ENCODE measurements at places on chromosomes 5 and 9.

GRCh38 chr5:8136271-8136670, 267.3 kb downstream of the MTRR start:
- no peak for DNase-seq

- DNase-seq: no peak
Observed at GRCh38 chr9:111451570-111451969, 32.6 kb downstream of the ECPAS start.

- DNase-seq: no peak
Observed at GRCh38 chr9:37152365-37152764, 32.0 kb downstream of the ZCCHC7 start.

GRCh38 chr9:134964271-134965055, 46.8 kb upstream of the FCN1 start:
- no peak for DNase-seq

DNA sequence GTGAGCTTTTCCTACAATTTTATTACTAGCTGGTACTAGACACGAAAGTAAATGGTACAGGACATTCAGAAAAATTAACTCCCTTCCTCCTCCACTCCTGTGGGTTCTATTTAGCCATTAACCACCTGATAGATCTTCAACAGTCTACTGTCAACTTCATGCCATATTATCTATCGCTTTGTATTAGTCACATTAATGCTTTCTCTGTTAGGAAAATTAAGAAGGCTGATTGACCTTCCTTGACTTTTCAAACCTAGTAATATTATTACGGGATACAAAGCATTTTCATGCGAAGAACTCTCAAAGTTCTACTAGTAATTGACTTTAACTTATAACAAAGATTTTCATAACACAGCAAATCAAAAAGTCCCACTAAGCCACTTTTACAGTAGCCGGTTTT, 1.2 kb downstream of the TEX10 start:
- no peak for DNase-seq

GRCh38 chr5:176671399-176671798, 24.1 kb downstream of the TSPAN17 start:
- DNase-seq: no peak

DNA sequence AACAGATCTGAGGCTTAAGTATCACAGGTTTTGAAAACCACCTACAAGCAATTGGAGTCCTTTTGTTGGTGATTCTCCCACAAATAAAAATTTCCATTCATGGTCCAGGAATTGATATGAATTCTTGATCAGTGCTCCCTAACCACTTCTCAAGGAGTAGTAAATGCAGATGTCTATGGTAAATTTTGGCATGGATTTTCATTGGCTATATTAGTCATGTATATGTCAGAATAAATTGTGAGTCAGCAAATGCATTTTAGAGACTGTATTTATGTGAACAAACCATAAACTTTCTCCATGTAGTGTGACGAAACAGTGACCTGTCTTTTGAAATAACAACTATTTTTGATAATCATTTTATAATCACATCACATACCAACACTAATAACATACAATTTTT, 611.1 kb downstream of the HTR1A start:
- DNase-seq: no peak

GRCh38 chr9:71119746-71120145, 1.7 kb downstream of the TRPM3 start:
- DNase-seq: no peak

DNA sequence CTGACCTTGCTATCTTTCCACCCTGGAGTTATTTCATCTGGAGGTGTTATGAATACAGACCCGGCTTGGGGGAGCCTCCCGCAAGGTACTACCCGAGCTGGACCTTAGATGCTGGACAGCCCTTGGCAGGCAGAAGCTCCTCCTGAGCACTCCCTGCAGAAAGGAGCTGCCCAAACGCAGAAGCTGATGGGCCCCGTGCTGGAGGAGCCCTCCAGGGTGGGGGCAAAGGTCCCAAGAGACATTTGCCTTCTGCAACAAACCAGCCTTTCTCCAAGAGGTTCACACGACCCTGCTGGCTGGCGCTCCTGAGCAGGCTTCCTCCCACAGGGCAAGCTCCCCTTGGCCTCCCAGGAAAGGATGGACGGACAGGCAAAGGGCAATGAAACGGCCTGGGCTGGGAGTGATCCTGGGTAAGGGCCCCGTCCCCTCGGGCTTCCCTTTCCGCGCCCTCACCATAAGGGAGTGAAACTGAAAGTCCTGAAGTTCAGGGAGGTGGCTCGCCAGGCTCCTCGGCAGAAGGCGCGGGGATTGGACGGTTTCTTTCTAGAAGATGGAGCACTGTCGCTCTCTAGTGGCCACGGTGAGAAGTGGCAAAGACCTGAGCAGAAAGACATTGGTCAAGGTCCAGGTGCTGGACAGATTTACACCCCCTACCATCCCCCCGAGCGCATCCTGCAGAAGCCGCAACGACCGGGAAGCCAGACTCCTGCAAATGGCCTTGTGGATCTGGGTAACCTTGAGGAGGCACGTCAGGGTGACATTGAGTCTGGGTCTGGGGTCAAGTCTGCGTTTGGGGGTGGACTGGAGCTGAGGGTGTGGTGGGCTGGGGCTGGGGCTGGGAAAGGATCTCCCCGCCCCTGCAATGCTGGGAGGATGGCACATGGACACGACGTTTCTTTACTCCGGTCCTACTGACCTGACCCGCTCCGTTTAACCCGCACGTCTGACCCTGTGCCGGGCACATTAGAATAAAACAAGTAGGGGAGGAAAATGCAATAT, 56.4 kb downstream of the NEURL1B start:
- peak; percentile 81 for DNase-seq

- DNase-seq: no peak
Observed at GRCh38 chr5:52743012-52743411, 44.7 kb upstream of the ITGA1 start.

DNA sequence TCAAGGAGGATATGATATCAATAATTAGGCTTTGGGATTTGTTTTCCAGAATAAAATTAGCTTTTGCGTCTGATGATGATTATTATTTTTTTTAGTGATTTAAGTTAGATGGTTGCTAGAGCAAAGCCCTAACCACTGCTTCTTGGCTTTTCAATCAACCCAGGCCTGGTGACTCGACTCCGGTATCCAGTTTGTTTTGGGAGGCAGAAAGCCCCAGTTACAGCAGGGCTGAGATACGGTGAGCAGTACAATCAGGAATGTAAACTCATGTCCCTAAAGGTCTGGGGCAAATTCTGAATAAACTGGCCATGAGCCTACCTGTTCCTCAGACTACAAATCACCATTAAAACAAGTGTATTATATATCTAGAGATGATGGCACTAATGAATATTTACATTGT, 24.4 kb upstream of the CYFIP2 start:
- no peak for DNase-seq

GRCh38 chr9:16070455-16071145, 517.8 kb downstream of the CCDC171 start:
- no peak for DNase-seq

GRCh38 chr9:72903103-72903502, 49.8 kb downstream of the ALDH1A1 start:
- no peak for DNase-seq

DNA sequence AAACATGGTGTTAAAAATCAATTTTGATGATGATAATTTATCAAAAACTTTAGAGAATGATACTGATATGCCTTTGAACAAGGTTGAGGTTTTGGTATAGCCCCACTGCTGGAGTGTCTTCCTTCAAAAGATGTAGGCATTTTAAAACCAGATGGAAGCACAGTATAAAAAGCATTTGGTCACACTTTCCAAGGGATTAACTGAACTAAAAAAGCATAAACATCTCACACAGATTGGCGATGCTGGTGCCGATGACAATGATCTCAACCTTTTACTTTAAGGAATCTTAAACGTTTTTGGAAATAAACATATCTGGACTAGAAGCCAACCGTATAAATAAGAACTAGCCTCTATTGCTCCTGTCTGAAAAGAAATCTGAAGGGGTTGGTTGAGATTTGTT, 488.4 kb downstream of the ENC1 start:
- no peak for DNase-seq

GRCh38 chr5:5150667-5151066, 10.5 kb downstream of the ADAMTS16 start:
- DNase-seq: no peak

DNA sequence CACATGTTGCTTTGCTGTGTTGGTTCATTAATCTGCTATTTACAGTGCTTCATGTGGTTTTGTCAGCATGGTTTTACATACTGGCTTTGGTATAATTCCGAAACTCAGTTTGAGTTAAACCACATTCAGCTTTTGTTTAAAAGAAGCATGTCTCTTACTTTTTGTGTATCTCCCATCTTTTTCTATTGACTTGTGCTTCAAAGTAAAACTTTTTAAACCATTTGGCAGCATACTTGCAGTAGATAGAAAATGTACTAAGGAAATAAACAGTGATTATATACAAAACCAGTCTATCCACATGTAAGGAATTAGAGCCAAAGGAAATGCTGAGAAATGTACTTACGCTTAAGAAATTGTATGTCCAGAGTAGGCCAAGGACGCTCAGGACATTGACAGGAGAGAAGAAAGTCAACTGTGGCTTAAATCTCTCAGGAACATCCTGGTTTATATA, 286.9 kb downstream of the ARHGEF28 start:
- no peak for DNase-seq

DNA sequence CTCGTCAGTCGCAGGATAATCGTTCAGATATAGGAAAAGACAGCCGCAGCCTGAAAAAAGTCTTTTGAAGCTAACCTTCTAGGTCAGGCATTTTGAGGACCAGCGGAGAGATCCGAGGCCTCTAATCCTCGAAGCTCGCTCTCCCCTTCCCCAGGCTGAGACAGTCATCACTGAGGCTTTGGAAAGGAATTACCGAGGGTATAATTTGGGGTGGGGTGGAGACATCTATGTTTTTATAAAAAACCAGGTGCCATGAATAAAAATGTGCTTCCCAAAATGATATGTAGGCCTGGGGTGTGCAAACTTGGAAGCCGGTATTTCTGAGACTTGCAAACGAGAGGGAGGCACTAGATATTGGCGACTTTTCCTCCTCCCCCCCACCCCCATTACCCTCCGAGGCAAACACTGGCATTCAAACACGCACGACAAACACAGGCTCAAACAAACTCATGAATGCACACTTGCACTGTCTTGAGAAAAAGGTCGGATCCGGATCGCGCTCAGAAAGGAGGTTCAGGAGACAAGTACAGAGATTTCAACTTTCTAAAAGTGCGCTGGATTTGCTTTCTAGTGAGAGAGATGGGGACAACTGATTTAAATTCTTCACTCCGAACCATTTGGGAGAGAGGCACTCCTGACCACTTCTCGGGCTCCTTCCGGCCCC, 935 bp upstream of the MSX2 start:
- no peak for DNase-seq

DNA sequence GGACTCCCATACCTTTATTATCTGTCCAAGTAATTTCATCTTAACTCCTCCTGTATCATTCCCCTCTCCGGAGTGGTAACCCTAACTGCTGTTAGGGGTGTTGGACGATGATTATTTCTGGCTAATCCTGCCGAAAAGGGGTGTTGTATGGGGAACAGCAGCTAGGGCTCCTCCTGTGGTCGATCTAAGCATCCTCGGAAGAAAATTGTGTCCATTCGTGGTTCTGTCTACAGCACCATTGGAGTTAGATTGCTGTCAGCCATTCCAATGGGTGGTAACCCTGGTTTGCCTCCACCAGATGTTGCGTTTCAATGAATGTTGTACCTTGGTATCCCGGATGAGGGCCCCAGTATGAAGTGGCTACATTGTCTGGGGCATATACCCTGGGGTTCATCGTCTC, 35.6 kb upstream of the LMNB1 start:
- no peak for DNase-seq

DNA sequence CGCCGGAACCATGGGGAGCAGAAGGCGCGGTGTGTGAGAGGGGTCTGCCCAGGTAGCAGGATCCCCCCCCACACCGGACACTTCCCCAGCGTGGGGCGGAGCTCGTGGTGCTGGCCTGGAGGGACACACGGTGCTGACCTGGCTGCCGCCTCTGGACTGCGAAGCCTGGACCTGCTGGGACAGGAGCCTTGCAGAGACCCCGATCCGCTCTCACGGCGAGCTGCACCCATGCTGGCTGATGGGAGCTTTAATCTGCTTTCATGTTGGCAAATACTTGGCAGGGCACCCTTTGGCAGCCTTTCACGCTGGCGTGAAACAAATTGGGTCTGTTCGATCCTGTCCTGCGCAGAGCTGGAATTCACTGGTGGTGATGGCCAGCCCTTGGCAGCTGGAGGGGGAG, 7.4 kb downstream of the NKD2 start:
- DNase-seq: no peak

DNA sequence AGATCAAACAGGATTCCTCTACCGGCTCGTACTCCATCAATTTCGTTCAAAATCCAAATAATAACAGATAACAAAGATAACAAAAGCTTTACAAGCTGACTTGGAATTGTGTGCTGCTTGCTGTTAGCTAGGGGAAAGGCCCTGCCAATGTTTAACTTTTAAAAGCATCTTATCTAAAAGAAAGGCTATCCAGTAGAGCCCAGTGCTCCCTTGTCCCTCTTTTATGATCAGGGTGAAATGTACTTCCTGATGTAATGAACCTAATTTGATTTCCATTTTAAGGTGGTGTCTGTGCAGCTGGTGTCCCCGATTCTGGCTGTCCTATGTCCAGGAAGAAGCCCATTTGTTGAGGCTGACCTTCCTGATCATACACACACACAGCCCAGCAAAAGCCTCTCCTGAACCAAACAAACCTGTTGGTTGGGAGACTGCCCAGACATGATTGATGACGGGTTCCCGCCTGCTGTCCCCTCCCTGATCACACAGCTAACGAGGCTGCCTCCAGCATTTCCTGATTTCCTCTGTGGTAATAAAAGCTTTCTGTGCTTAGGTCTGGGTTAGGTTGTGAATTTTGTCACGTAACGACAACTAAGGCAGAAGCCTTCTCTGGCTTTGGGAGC, 54.1 kb downstream of the PWWP2A start:
- DNase-seq: no peak

- DNase-seq: no peak
Observed at GRCh38 chr9:114386886-114387679, 699 bp downstream of the AKNA start.

DNA sequence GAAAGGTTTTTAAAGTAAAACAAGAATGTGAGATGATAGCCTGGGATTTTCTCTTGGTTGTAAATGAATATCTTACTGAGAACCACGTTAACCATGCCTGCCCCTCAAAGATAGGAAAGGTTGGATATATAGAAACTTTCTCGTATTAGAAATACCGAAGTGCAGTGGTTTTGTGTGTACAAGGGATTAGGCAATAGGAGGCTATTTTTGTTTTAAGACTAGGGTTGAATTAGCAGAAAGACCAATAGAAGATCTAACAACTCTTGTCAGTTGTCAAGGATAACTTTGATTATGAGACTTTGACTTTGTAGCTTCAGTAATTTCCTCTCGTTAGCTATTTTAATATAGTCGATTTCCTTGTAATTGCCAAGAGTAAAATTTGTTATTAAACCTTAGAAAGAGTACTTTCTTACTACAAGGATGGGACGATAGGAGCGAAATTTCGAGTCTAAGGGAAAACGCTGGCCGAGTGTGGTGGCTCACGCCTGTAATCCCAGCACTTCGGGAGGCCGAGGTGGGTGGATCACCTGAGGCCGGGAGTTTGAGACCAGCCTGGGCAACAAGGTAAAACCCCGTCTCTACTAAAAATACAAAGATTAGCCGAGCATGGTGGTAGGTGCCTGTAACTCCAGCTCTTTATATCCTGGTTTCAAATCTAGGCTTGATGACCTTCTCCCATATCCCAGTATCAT, 838 bp downstream of the POLK start:
- DNase-seq: no peak
